CD4-positive, alpha-beta T cell treated with Interferon gamma for 1 hour (primary cell): ENCODE measurements at places on chromosomes 12 and 14.

DNA sequence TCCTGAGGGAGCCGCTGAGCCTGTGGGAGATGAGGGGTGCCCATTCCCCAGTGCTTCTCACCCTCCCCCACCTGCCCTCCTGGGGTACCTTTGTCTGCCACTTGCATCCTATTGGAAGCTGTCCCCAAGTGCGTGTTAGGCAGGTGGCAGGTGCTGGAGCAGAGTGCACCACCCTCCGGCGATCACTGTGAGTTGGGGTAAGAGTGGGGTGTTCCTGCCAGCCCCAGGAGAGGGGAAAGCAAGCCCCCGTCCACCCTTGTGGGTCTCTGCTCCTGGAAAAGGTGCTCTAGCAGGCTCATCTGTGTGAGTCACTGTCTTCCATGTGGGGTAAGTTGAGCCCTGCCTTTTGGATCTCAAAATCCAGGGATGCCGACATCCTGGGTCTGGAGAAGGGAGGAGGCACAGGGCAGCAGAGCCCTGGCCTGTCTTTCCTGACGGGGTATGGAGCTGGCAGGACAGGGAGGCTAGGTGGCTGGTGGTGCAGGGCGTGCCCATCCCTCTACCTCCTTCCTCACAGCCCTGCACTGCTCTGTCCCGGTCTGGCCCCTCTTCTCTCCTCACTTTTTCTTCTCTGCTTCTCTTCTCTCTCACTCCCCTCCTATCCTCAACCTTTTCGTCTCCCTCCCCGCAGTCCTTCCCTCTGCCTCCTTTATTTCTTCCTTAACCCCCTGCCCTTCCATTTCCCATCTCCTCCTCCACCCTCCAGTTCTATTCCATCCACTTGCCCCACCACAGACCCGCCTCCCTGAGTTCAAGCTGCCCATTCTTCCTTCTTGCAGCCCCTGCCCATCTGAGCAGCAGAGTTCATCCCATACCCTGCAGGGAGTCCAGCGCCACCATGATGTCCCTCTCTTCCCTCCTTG is 20.1 kb upstream of the KRT7 start:
- no peak for DNase-seq

DNA sequence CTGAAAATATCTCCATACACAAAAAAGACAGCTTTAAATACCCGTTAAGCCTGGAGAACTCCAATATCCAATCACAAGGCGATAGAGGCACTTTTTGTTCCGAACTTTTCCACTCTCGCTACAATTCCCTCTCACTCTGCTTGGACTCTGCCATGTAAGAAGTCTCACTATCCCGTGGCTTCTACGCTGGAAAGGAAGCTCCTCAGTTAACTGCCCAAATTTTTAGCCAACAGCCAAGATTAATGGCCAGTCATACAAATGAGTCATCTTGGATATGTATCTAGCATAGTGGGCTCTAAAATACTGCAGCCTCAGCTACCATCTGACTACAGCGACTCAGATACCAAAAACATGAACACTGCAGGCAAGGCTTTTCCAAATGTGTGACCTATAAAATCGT is 45.5 kb upstream of the RERGL start:
- DNase-seq: no peak

GRCh38 chr12:124464062-124464461 is 103.3 kb downstream of the NCOR2 start:
- no peak for DNase-seq

- DNase-seq: no peak
These were observed 41.9 kb upstream of the ABCC9 start for GRCh38 chr12:21983095-21983494.

GRCh38 chr14:68446243-68447040 is 346.4 kb downstream of the ZFP36L1 start:
- DNase-seq: no peak

GRCh38 chr14:93892923-93893558 is 34.1 kb upstream of the FAM181A start:
- DNase-seq: peak; percentile 27

DNA sequence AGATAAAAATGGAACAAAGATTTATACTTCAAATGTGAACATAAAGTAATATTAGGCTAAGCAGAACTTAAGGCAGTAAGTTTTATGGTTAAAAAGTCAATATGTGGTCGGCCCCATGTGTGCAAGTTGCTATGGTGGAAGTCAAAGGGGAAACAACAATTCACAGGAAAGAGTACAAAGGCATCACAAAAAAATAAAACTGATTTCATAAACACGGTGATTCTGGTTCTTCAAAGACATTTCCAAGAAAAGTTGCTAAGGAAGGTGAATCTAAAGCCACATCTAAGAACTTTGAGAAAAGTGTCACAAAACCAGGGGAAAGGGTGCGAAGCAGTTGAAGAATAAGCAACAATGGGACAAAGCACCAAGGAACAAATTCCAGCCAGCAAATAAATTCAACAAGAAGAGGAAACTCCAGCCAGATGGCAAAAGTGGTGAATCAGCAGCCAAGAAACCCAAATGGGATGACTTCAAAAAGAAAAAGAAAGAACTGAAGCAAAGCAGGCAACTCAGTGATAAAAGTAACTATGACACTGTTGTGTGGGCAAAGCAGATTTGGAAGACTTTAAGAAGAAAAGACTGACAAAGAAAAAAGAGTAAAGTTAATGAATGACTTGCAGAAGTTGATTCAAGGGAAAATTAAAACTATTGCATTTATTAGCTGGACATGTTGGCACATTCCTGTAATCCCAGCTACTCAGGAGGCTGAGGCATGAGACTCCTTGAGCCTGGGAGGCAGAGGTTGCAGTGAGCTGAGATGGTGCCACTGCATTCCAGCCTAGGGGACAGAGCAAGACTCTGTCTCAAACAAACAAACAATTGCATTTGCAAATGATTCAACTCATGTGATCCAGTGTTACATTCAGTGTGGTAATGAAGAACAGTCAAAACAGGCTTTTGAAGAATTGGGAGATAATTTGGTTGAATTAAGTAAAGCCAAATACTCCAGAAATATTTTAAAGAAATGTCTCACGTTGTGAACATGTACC is 19.5 kb downstream of the PTGDR start:
- DNase-seq: no peak
